ENCODE measurements at places on chromosomes 4 and X. TPM values are rescaled to one million over a fixed set of nuclear protein-coding genes. Genes with fewer than 3 reads are reported as not detected.

DNA sequence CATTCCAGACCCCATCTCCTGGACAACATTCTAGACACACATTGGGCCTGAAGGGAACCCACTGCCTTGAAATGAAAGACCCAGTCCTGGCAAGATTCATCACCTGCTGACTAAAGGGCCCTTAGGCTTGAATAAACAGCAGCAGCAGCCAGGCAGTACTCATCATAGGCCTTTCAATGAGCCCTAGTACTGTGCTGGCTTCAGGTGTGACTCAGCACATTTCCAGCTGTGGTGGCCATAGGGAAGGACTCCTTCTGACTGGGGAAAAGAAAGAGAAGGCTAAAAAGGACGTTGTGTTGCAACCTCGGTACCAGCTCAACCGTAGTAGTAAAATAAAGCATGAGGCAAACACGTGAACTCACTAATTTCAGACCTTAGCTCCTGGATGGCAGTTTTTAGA is 344.0 kb downstream of the ACTRT1 start:
- DNase-seq, result no peak

DNA sequence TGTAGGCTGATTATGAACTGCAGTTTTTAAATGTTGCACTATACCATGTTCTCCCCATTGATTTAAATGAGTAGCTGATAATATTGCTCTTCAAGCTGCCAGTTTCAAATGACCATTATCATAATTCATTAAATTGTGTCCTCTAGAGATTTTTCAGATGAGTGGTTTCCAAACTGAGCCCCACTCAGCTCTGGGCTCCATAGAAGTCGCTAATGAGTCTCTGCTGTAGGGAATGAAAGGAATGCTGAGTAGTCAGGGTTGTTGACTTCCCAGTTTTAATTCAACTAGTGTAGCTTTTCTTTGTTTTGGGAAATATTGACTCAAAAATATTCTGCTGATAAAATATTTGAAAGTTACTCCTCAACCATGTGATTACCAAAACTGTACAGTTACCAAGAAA is 1081.1 kb downstream of the ARAP2 start:
- DNase-seq, result no peak

DNA sequence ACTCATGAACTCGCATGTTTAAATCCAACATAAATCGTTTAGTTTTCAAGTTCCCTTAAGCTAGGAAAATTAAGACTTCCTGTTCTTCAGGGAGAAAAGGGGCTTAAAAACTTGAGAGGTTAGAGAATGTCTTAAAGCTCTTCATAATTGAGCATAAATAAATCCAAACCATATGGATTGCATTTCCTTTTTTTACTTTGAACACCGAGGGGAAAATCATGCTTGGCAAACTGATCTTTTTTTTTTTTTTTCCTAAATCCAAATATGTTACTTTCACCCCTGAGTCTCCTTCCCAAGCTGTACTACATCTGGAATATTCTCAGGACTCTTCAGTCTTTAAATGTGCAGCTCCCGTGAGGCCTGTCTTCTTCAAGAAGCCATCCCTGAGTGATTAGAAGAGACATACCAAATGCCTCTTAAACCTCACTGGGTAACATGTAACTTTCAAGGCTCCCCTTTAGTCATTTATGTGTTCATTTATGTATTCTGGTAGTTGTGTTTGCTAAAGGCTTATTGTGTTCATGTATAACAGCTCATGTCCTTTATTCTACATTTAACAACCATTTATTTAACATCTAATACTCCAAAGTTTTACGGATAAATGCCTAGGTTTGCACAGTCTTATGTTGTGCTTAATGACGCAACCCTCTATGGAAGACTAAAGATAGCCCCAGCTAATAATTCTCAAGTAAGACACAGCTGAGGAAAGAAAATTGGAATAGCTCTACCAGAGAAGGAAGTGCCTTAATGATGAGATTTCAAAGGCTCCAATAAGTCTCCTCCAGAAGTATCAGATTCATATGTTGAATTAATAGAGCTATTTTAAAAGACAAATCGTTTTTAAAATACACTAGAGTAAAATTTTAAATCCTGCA is 107.0 kb downstream of the AGTR2 start:
- DNase-seq, result no peak

DNA sequence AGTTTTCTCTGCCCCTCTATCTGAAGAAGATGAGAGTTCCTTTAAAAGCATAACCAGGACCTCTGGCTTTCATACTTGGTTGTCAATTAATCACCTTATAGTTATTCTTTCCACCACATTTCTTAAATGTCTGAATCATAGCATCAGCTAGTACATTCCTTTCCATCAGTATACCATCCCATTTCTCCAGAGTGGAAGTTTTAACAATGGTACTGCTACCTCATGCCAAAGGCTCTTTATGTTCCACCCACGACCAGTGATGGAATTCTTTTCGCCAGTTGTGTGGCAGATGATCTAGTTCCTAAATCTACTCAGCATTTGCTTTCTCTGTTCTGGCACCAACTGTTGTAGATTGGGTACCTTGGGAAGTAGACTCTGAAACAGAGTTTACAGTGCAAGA is 379.8 kb downstream of the ZNF674 start:
- no peak for DNase-seq

DNA sequence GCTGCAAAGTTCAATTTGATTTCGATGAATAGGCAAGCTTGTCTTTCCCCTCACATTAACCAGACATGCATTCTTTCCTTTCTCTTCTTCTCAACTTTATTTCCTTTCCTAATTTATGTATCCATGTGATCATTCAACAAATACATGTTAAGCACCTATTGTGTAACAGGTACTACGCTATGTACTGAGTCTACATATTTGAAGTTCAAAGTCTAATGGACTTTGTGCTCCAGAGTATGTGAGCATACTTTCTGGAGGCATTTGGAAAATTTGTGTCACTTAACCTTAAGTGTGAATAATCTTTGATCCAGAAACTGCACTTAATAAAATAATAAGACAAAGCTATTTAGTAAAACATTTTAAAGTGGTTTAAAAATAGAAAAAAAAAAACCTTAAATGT is 675.3 kb upstream of the CT83 start:
- DNase-seq, result no peak

- no peak for DNase-seq
Observed at GRCh38 chrX:9646471-9647224, 119.0 kb downstream of the GPR143 start.

DNA sequence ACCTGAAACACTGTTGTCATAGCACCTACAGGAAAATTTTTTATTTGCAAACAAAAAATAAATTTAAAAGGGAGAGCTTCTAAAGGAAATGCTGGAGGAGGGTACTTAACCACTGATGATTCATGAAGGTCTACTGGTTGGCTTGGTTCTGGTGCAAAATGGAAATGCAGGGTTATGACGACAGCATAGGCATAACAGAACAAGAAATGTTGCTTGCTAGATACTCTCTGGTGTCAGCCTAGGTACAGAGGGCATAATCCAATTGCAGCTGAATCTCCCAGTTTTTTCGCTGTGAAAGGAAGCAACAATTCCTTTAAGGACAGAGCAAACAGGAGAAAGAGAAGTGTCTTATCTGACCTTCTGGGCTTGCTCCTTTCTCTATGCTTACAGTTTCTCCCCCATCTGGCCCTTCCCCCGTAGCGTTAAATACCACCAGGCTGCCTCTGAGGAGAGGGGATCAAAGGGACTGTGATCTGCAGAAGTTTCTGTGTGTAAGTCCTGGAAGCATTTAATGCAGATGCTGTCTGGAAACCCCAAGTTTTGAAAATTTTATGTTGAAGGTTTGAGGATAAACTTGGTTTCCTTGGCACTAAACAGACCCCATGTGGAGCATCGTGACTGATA is 23.7 kb upstream of the CASK start:
- no peak for DNase-seq

DNA sequence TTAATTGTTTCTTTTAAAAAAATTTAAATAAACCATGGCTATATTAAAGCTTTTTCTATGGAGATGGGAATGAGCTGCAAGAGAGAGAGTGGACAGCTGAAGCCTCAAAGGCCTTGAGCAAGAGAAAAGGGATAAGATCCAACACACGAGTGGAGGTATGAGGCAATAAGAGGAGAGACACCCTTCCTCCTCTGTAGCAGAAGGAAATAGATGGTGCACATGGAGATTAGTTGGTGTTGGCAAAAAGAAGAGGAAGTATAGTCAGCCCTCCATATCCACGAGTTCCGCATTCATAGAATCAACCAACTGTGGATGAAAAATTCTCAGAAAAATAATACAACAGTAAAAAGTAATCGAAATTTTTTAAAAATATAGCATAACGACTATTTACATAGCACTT is 3.2 kb downstream of the CXorf38 start:
- no peak for DNase-seq

- no peak for DNase-seq
Observed at GRCh38 chr4:54719378-54719777, 61.6 kb downstream of the KIT start.

Gene TIGD4
- 3.3 TPM for total RNA-seq

Gene SSX4
- total RNA-seq, result not detected

Gene TKTL1
- 1.6 TPM for total RNA-seq

Gene BMP3
- total RNA-seq, result 5.7 TPM

Gene ATOH1
- total RNA-seq, result not detected

Gene MAML3
- total RNA-seq, result 7.7 TPM

Gene MTCP1
- 10.2 TPM for total RNA-seq

All from frontal cortex (tissue), 4 donors.